ENCODE measurements at places on chromosomes 1 and 21. TPM values are rescaled to one million over a fixed set of nuclear protein-coding genes. Genes with fewer than 3 reads are reported as not detected.

DNA sequence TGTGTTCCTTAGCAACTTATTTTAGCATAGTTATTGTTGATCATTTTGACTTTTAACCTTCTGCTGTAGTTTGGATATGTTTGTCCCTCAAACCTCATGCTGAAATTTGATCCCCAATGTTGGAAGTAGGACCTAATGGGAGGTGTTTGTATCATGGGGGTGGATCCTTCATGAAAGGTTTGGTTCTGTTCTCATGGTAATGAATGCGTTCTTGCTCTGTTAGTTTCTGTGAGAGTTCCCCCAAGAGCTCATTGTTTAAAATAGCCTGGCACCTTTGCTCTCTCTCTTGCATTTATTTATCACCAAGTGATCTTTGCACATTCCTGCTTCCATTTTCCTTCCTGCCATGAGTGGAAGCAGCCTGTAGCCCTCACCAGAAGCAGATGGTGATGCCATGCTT, 372.1 kb upstream of the VAMP3 start:
- no peak for DNase-seq

Gene CFHR5
- total RNA-seq = not detected

DNA sequence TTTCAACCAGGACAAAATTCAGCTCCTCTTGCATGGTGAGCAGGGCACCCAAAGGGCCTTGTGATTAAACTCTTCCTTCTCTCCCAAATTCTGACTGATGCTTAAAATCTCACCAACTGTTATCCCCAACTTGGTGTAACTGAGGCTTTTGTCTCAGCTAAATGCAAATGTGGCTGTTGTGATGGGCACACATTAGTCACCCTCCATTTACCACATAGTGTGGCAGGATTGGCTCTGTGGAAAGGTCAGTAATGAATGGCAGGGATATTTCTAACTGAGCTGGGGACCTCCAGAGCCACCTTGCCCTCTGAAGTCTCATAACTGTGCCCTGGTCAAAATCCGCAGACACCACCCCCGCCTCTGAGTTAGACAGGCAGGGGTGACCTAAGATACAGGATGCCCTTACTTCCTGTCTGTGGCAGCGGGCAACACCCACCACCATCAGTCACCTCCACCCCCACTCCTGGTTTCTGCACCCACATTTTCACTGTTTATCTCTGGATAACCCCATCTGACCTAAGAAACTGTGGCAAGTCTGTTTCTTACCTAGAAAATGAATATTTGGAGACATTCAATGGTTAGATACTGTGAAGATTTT, 25.4 kb upstream of the RGS16 start:
- DNase-seq = no peak

Gene MYOM3
- 396 TPM for total RNA-seq
